CD4-positive, alpha-beta memory T cell (primary cell): ENCODE measurements at places on chromosomes 7 and 10. TPM values are rescaled to one million over a fixed set of nuclear protein-coding genes. Genes with fewer than 3 reads are reported as not detected.

The HNRNPA2B1 gene
- 450 TPM for total RNA-seq

The CDC14C gene
- not detected for total RNA-seq

GRCh38 chr10:10587744-10588393 is 429.8 kb upstream of the CELF2 start:
- H3K4me1 ChIP-seq, result no peaks in the 10 kb centered on the region
- H3K36me3 ChIP-seq, result no peaks in the 10 kb centered on the region
- no peak for DNase-seq
- H3K27me3 ChIP-seq, result no peaks in the 10 kb centered on the region
- no peak overlapping the region for H3K4me3 ChIP-seq

GRCh38 chr10:79923145-79923544 is 25.8 kb downstream of the SFTPD start:
- no peaks in the 10 kb centered on the region for H3K36me3 ChIP-seq
- H3K27ac ChIP-seq, result no peak overlapping the region
- no peak for DNase-seq
- no peaks in the 10 kb centered on the region for H3K27me3 ChIP-seq
- no peak overlapping the region for H3K4me3 ChIP-seq

GRCh38 chr7:132782777-132783640 is 206.7 kb upstream of the PLXNA4 start:
- no peaks in the 10 kb centered on the region for H3K36me3 ChIP-seq
- no peaks in the 10 kb centered on the region for H3K27me3 ChIP-seq
- DNase-seq, result no peak
- no peak overlapping the region for H3K27ac ChIP-seq
- H3K4me3 ChIP-seq, result no peak overlapping the region

- no peaks in the 10 kb centered on the region for H3K36me3 ChIP-seq
- H3K27me3 ChIP-seq, result no peaks in the 10 kb centered on the region
- no peak overlapping the region for H3K27ac ChIP-seq
- H3K4me3 ChIP-seq, result no peak overlapping the region
- H3K4me1 ChIP-seq, result no peaks in the 10 kb centered on the region
Measured at GRCh38 chr7:137399827-137400823, 56.6 kb upstream of the PTN start.

DNA sequence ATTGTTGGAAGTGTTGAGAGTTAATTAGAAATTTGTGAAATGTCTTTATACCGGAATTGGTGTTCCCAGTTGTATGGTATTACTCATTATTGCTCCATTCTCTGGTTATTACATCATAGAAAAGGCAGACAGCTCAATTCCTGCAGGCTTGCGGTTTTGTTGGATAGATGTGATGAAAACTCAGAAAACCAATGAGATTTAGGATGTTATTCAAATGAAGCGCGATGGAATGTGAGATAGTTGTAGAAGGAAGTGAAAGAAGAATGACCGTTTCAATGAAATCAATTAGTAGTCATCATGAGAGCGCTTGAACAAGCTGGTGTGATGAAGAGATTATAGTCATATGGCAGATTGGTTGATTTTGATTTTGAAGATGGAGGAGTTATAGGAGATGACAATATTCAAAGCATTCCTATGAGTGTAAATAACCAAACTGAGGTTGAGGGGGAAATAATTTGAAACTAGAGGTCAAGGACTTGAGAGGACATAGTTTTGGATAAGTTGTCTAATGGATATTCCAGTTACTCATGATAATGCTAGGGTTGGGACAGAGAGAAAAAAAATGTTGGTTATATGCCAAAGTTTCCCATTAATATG is 991.5 kb downstream of the NRG3 start:
- no peaks in the 10 kb centered on the region for H3K27me3 ChIP-seq
- H3K27ac ChIP-seq, result no peak overlapping the region
- no peaks in the 10 kb centered on the region for H3K4me1 ChIP-seq

DNA sequence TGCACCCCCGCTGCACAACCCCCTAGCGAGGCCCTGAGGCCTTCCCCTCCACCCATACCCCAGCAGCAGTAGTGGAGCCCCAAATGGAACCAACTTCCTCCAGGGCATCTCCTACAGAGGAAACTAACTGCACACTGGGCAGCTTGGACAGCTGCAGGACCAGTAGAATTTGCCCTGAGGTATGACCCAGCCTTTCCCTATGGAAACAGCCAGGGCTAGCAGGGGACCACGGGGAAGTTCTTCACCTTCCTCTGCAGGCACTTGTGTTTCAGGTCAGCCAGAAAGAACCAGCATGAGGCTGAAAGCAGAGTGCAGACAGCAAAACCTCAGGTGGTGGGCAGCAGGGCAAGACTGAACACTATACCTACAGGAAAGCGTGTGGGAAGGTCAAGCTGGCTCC is 5.7 kb upstream of the EEPD1 start:
- H3K27ac ChIP-seq, result no peak overlapping the region
- H3K36me3 ChIP-seq, result no peaks in the 10 kb centered on the region

DNA sequence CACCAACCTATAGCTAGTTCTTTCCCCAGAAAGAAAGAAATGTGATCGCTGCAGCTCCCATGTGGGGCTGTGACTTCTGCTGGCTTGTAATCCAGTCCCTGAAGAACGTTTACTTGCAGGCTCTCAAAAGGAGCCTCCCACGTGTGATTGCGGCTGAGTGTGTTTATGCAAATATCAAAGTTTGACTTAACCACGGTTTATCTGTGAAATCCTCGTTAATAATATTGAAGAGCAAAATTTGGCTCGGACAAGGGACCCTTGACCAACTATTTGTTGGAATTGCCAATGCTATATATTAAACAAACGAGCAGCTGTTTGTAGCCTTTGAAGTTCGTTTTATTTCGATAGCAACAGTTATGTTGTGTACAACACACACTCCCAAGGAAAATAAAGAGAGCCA is 470.1 kb upstream of the NRP1 start:
- H3K36me3 ChIP-seq, result no peaks in the 10 kb centered on the region
- no peak overlapping the region for H3K27ac ChIP-seq
- no peaks in the 10 kb centered on the region for H3K4me1 ChIP-seq
- H3K4me3 ChIP-seq, result no peak overlapping the region

DNA sequence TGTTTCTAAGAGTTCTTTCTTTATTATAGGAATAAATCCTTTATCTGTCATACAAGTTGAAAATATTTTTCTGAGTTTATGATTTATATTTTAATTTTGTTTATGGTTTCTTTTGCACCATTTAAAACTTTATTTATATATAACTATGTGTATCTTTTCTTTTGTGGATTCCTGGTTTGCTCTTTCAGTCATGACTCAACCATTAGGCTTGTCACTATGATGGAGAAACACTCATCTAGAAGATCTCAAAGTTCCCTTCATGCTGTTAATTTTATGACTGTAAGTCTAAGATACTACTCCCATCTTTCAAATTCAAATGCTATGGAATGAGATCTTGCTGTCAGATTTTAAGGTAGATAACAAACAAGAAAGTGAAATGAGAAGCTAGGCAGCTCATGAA is 199.5 kb downstream of the INHBA start:
- H3K4me3 ChIP-seq, result no peak overlapping the region
- no peaks in the 10 kb centered on the region for H3K36me3 ChIP-seq
- H3K27me3 ChIP-seq, result no peaks in the 10 kb centered on the region

DNA sequence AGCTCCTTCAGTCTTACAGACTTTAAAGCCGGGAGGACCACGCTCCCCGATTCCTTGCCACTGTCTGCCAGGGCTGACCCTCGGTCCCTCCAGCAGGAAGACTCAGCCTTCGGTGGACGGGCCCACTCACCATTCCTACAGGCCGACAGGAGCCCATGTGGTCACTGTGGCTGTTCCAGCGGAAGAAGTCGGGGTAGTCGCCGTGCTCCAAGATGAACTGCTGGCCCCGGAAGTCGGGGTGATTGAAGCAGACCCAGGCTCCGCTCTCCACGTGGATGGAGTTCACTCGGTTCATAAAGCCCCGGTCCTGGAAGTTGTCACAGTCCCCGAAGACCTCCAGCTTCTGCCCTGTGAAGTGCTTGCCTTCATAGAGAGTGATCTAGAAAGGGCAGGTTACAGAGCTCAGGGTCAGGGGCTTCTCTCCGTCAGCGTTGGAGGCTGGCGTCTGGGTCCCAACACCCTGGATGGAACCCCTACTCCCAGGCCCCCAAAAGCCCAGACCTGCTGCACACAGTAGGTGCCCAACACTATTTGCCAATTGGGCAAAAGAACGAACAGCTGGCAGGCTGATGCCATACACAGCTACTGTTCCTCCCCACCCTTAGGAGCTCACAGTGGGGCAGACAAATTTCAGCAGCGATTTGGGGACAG is 1.9 kb downstream of the CRYGN start:
- H3K4me3 ChIP-seq, result no peak overlapping the region
- H3K36me3 ChIP-seq, result no peaks in the 10 kb centered on the region
- no peak for DNase-seq
- H3K27me3 ChIP-seq, result no peaks in the 10 kb centered on the region

GRCh38 chr7:91280185-91280584 is 16.0 kb downstream of the FZD1 start:
- H3K27me3 ChIP-seq, result no peaks in the 10 kb centered on the region
- no peaks in the 10 kb centered on the region for H3K36me3 ChIP-seq
- no peaks in the 10 kb centered on the region for H3K4me1 ChIP-seq
- no peak for DNase-seq
- H3K27ac ChIP-seq, result no peak overlapping the region
- H3K4me3 ChIP-seq, result no peak overlapping the region

GRCh38 chr10:132518572-132519381 is 18.8 kb upstream of the INPP5A start:
- H3K27me3 ChIP-seq, result no peaks in the 10 kb centered on the region
- no peak for DNase-seq
- H3K36me3 ChIP-seq, result no peaks in the 10 kb centered on the region
- H3K27ac ChIP-seq, result no peak overlapping the region

- H3K27me3 ChIP-seq, result no peaks in the 10 kb centered on the region
- no peaks in the 10 kb centered on the region for H3K4me1 ChIP-seq
- H3K36me3 ChIP-seq, result no peaks in the 10 kb centered on the region
- no peak overlapping the region for H3K4me3 ChIP-seq
Measured at GRCh38 chr10:35614312-35614711, 9.2 kb downstream of the GJD4 start.

DNA sequence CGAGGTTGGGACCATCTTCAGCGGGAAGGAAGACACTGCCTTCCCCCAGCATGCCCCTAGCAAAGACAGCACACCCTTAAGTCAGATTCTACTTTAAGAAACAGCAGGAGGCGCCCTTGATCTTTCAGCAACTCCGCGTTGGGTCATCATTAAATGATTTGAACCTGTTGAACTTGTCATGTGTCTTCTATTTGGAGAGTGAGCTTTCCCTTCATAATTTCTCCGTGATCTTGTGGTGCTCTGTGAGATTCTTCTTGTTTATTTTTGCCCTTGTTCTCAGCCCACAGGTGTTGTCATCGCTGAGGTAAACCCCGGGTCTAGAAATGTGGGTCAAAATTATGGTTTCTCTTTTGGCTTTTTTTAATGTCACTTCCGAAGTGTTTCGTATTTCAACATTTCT is 49.5 kb upstream of the PITRM1 start:
- H3K36me3 ChIP-seq, result no peaks in the 10 kb centered on the region
- H3K27ac ChIP-seq, result no peak overlapping the region
- no peak overlapping the region for H3K4me3 ChIP-seq
- no peaks in the 10 kb centered on the region for H3K4me1 ChIP-seq
- H3K27me3 ChIP-seq, result no peaks in the 10 kb centered on the region

DNA sequence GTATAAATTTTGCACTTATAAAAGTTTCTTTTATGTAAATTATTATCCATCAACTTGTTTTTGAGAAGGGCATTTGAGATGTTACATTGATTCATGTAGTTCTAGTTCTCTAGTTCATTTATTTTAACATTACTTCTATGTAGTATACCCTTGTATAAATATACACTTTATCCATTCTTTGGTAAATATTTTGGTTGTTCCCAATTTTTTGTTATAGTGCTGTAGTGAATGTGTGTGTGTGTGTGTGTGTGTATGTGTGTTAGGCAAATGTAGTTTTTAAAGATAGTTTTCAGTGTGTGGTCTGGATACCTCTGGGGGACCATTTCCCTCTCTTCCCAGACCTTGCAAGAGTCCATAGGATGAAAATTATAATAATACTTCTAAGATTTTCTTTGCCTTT is 15.0 kb downstream of the PRKAR2B start:
- no peak overlapping the region for H3K27ac ChIP-seq
- no peak overlapping the region for H3K4me3 ChIP-seq

GRCh38 chr10:125442856-125443540 is 240.0 kb downstream of the TEX36 start:
- no peaks in the 10 kb centered on the region for H3K36me3 ChIP-seq
- H3K27ac ChIP-seq, result no peak overlapping the region
- no peaks in the 10 kb centered on the region for H3K27me3 ChIP-seq
- H3K4me1 ChIP-seq, result no peaks in the 10 kb centered on the region
- no peak for DNase-seq

- no peaks in the 10 kb centered on the region for H3K36me3 ChIP-seq
- no peak overlapping the region for H3K27ac ChIP-seq
- no peaks in the 10 kb centered on the region for H3K4me1 ChIP-seq
- no peak for DNase-seq
- no peaks in the 10 kb centered on the region for H3K27me3 ChIP-seq
Measured at GRCh38 chr7:79386688-79387422, 66.6 kb downstream of the MAGI2 start.

DNA sequence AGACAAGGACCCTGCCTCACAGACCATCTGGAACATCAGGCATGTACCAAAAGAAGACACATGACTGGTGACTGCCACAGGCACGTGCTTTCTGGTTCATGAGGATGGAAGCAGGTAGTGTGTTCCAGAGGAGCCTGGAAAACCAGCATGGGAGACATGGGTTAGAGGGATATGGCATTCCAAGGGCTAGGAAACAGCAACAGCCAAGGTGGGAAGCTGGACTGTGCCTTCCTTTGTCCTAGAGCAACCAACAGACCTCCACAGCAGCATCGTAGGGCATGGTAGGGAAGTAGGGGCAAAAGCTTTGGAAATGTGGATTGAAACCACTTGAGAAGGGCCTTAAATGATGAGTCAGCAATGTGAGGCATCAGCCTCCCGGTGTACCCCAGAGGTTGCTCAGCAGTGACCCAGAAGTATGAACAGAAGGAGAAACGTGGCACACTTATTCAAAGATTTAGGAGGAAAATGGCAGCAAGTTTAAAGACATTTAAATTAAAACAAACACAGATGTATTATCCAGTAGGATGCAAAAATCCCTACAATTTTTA is 51.0 kb downstream of the PRLHR start:
- no peak overlapping the region for H3K27ac ChIP-seq
- no peaks in the 10 kb centered on the region for H3K4me1 ChIP-seq
- no peak for DNase-seq
- no peak overlapping the region for H3K4me3 ChIP-seq
- peaks cover 9% of the 10 kb centered on the region for H3K27me3 ChIP-seq
- H3K36me3 ChIP-seq, result no peaks in the 10 kb centered on the region

- H3K4me1 ChIP-seq, result no peaks in the 10 kb centered on the region
- no peaks in the 10 kb centered on the region for H3K27me3 ChIP-seq
- H3K27ac ChIP-seq, result no peak overlapping the region
- H3K36me3 ChIP-seq, result no peaks in the 10 kb centered on the region
- no peak for DNase-seq
Measured at GRCh38 chr7:42207420-42207819, 29.6 kb downstream of the GLI3 start.

- no peaks in the 10 kb centered on the region for H3K27me3 ChIP-seq
- no peak overlapping the region for H3K4me3 ChIP-seq
- DNase-seq, result no peak
- no peak overlapping the region for H3K27ac ChIP-seq
Measured at GRCh38 chr10:62159351-62159750, 109.3 kb downstream of the RTKN2 start.

The GRM3 gene
- not detected for total RNA-seq

The ACSM6 gene
- not detected for total RNA-seq

GRCh38 chr10:61958805-61959204 is 57.3 kb downstream of the ARID5B start:
- DNase-seq, result no peak
- no peaks in the 10 kb centered on the region for H3K36me3 ChIP-seq
- no peak overlapping the region for H3K27ac ChIP-seq
- H3K27me3 ChIP-seq, result no peaks in the 10 kb centered on the region
- peaks cover 43% of the 10 kb centered on the region for H3K4me1 ChIP-seq
- H3K4me3 ChIP-seq, result no peak overlapping the region
